ENCODE measurements at places on chromosomes 4 and X.

- DNase-seq: no peak
These were observed 137.8 kb downstream of the CEP135 start for GRCh38 chr4:56086561-56086960.

- no peak for DNase-seq
These were observed 26.6 kb downstream of the PIGG start for GRCh38 chr4:525660-526059.

DNA sequence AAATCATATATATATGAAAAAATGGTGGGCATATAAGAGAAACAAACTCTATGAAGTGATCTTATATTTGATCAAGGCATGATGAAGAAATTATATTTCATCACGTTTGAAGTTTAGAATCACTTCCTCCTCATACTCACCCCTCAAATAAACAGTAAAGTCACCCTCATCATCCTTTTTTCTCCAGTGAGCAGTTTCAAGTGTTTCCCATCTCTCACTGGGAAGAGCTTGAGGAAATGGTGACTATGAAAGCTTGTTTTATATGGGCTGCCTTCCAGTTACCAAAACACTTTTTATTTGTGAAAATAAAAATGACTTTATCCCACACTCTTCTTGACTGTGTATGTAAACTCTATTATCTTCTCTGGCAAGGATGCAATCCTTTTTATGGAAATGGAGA lies 16.8 kb downstream of the PDLIM3 start:
- no peak for DNase-seq

GRCh38 chr4:142202404-142203332 lies 566.3 kb downstream of the IL15 start:
- no peak for DNase-seq

- DNase-seq: no peak
These were observed 124.4 kb downstream of the NBDY start for GRCh38 chrX:56853436-56853835.

DNA sequence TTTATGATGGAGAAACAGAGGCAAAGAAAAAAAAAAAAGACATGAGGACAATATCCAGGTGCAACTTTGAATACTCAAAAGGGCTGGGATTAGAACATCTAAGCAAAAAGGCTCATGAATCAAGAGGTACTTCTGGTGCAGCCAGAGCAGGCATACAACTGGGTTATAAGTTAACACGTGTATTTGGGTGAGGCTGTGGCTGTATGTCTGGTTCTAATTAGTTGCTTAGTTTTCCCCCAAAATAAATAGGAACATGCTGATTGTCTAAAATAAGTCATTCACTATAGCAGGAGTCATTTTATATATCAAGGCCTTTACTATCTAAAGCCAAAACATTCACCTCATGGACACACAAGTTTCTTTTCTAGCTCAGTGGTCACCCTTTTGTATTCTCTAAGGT lies 20.2 kb downstream of the NHS start:
- no peak for DNase-seq

DNA sequence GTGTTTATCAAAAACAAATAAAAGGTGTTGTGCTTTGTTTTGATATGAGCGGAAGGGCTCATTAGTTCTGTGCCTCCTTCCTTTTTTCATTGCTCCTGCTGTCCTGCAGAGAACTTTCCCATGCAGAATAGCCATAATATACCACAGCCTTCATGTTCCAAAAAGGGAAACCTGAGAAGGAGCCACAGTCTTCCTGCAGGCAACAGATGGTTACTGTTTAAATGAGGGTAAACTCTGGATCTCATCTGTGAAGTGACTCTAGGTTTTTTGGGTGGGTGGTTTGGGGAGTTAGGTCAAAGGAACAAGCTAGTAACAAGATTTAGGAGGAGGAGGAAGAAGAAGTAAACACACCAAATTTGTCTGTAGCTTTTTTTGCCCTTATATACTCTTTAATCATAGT lies 131.8 kb downstream of the BMPR1B start:
- no peak for DNase-seq

DNA sequence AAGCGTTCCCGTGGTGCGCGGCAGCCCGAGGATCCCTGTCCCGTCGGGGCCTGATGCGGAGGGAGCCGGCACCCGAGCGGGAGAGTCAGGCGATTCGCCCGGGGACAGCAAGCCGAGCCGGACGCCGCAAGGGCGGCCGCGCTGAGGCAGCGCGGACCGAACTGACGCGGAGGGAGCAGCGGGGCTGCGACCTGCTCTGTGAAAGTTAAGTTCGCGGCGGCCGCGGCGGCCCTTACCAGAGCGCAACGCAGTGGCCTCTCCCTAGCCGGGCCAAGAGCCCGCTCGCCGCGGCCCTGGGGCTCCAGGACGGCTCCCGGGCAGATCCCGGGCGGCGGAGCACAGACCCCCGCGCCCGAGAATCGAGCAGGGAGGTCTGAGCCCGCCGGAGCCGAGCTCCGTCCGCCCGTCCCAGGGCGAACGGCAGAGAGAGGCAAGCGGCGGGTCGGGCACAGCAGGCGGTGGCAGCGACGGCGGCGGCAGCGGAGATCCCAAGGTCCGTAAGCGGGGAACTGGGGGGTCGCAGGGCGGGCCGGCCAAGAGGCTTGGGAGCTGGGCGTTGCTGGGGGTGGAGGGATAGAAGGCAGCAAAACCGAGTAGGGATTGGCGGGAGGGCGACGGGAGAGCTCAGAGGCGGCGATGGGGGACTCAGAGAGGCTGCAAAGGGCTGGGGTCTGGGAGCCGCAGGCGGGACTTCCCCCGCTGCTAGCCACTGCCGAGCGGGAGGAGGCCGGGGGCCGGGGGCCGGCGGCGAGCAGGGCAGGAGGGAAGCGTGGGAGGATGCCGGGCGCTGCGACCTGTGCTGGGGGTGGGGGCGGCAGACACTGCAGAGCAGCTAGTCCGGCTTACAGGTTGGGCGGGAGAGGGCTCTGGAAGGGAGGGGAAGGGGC lies 1.0 kb downstream of the GPR50 start:
- DNase-seq: no peak

- no peak for DNase-seq
These were observed 88.6 kb upstream of the HHIP start for GRCh38 chr4:144557404-144557803.

DNA sequence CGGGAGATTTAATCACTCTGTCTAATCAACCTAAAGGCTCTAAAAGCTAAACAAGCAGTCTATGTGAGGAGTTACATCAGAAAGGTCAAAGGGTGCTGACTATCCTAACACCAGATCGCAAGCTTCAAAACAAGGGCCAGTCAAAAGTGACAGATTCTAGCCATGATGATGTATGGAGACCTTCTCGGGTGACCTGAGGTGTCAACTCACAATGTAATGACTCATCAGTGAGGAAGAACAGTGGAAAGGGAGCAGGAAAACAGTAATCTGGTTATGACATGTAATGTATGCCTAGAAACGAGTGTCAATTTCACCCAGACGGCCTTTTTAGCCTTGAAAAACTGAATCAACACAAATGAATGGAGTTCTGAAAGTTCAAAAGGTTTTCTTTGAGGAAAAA lies 375.3 kb downstream of the IDS start:
- DNase-seq: no peak

GRCh38 chr4:168621806-168622589 lies 125.1 kb downstream of the PALLD start:
- DNase-seq: no peak

DNA sequence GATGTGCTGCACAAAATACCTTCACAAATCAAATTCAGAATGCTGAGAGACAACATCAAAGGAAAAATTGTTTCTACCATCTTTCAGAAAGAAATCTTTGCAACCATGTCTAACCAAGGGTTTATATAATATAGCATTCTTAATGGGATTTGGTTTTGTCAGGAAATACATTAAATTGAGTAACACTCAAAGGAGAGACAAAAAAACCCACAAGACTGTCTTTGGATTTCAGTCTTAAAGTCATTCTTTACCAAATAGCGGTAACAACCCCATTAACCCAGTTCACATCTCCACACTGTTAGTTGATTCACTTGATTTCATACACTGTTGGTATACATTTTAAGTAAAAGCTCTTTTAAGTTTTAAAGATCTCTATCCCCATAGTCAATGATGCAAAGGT lies 145.7 kb upstream of the EDNRA start:
- no peak for DNase-seq

- no peak for DNase-seq
These were observed 5.4 kb upstream of the NEUROG2 start for GRCh38 chr4:112521123-112522023.

DNA sequence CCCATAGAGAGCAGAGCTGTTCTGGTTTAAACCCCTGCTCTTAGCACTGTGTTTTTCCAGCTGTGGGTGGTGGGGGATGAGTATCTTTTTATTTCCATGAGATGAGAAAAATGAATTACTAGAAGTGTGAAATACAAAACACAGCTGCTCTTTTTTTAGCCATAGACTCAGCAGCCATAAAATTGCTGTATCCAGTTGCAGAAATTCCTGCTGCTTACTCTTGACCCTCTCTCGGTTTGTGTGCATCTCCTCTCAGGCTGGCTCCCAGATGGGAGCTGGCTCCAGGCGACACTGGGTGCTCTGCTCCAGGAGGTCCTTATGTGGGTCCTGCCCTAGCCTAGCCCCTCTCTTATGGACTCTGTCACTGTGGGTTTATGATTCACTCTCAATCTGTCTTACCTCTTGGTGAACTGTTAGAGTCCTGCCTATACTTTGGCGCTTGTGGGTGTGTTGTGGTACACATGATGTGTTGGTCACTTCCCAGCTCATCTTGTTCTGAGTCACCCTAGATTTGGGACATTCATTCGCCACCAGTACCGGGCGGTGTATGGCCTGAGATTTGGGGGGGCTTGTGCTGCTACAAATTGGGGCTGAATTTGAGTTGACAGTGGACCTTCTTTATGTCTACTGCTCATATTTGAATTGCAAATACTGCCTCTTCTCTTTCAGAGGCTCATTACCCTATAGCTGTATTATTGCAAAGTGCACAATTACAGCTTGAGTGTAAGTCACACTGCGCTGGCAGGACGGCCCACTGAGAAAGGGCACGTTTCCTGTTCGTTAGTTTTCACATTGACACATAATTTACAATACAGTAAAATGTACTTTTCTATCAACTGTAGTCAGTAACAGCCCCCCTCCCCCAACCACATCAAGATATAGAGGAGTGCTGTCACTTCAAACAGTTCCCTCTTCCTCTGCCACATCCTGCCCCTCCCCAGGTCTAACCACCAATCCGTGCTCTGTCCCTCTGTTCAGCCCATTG lies 46.9 kb upstream of the MSANTD1 start:
- peak; percentile 39 for DNase-seq

GRCh38 chr4:61443813-61444510 lies 243.8 kb downstream of the ADGRL3 start:
- DNase-seq: no peak

- no peak for DNase-seq
These were observed 192.0 kb downstream of the NWD2 start for GRCh38 chr4:37436546-37436945.

- no peak for DNase-seq
These were observed 34.6 kb downstream of the FAM9C start for GRCh38 chrX:13009844-13010243.

DNA sequence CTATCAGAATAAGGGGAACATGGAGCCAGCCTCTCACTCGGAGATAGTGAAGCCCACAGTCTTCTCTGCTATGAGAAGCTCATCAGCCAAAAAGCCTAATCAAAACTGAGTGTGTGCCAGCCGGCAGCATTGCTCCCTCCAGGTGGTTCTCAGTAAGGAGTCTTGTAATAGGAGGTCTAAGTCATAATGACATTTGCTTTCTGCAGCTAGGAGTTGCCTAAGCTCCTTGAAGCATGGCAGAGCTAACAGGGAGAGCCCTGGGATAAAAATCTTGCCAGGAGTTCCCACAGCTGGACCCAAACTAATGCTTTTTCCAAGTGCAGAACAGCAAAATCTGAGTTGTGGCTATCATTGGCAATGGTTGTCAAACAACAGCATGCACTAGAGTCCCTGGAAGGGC lies 245.2 kb downstream of the SPATA18 start:
- DNase-seq: no peak

DNA sequence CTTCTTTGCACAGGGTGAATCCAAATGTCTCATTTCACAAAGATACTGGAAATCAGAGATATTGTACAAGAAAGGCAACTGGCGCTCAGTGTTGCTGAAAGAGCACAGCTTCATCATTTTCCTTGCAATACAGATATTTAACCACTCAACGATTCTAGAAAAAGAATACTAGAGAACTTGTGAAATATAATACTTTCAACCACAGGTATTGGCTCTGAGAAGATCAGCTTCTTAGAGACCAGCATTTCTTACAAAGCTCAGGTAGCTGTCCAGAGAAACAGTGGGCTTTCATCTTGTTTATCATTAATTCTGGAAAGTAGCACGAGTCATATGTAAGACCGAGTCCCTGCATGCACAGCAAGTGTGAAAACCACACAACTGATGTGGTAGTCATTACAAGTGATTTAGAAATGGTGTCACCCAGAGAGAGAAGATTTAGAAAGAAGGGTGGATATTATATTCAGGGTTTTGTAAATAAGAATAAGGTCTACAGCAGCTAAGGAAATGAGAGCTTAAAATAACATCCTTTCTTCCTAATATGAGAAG lies 7.8 kb upstream of the PPARGC1A start:
- no peak for DNase-seq

GRCh38 chr4:17469931-17470674 lies 41.8 kb downstream of the QDPR start:
- no peak for DNase-seq

- DNase-seq: no peak
These were observed 90.2 kb downstream of the C4orf51 start for GRCh38 chr4:145770124-145770523.

DNA sequence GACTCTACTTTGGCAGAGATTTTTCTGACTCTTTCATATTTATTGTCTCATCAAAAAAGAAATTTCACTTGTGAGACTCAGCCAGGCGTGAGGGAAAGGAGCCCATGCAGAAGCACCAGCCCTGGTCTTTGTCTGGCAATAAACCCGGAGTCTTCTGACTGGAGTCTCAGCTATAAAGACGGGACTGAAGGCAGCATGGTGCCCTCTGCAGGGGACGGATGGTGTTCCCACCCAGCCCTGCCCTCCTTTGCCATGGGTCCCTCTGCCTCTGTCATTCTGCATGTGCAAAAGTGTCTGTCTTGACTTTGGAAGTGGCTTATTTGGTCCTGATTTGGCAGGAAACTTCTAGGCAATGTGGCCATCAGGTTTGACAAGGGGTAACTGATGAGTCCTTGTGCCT lies 14.2 kb downstream of the ZNF185 start:
- DNase-seq: no peak

DNA sequence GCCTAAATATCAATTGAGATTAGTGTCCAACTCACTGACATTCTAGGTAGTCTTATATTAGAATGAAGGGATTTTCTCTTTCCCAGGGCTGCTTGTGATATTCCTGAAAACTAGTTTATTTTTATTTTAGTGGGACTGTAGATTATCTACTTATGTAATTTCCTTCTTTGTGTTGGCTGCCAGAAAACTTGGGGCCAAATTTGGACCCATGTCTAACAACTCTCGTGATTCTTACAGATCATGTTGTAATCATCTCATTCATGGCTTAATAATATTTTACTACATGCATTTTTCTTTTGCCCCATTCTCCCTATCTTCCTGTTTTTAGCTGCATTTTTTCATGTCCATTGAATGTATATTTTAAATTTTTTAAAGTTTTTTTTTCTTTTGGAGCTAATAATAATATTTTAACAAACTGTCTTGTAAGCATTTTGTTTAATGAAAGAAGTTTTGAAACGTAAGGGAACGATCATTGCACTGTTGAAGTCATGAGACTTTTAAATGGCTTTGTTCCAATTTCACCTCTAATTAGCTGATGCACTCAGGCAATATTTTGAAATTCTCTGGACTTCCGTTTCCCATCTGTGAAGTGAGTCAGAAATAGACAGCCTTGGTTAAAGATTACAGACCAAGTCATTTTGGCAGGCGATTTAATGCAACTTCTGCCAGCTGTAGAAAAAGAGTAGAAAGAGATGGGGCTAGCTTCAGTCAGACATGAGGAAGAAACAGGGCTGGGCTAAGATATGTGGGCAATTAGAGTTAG lies 14.3 kb upstream of the TDO2 start:
- DNase-seq: no peak

GRCh38 chr4:112075906-112076305 lies 69.3 kb upstream of the FAM241A start:
- no peak for DNase-seq
